ENCODE measurements at places on chromosomes 16 and 17. TPM values are rescaled to one million over a fixed set of nuclear protein-coding genes. Genes with fewer than 3 reads are reported as not detected.

The SCIMP gene
- total RNA-seq = not detected

The CCL1 gene
- total RNA-seq = 264 TPM

The AKAP1 gene
- 53.8 TPM for total RNA-seq

The KAT7 gene
- total RNA-seq = 68.5 TPM

Measured in activated T-helper 1 cell treated with anti-CD3 and anti-CD28 coated beads, Interleukin-12 subunit alpha, Interleukin-12 subunit beta, Interleukin-2, Interleukin-4 antibody, amounts not matched to agents 30 ng/mL and 10 ng/mL and 1 ng/mL, durations not matched to agents 14 hours and 24 hours and 36 hours (primary cell).